Heart left ventricle (tissue), 16 donors: ENCODE measurements at places on chromosomes 1 and 21.

DNA sequence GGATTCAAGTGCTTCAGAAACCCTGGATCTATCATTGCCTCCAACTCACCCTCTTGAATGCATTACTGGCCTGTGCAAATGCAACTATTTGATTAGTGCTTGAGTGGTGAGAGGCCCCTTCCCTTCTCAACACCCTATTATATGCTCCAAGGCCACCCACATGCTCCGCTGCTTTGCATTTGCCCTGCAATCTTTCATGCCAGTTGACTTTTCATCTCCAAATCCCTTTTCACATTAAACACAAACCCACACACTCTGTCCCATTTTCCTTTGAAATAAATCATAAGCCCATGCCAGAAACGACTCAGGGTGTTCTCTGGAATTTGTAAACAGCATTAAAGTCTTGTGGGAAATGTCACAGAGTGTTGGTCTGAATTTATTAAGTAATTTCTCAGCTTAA is 78.9 kb upstream of the CTTNBP2NL start:
- DNase-seq = no peak

DNA sequence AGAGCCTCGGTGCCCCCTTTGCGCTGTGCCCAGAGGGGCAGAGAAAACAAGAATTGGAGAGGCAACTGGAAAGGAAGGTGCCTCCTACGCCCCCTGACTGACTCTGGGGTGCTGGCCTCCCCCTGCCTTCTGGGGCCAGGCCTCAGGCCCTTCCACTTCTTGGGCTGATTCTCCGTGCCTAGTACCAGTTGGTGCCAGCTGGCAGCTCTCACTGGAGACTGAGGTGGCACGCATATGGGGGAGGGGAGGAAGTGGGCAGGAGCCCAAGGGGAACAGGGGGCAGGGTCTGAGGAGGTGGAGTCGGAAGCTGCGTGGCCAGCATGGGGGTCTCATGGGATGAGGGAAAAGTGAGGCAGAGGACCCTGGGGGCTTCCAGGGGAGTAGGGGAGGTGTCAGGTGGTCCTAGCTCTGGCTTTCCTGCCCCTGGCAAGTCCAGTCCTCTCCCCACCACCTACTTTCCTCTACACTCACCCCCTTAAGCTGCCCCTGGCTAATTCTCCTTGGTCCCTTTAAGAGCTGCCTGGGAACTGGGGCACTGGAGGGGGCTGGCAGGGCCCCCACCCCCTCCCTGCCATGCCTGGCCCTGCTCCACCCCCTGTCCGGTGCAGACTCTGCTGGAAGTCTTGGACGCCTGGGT is 6.5 kb upstream of the SEMA4A start:
- DNase-seq = no peak

DNA sequence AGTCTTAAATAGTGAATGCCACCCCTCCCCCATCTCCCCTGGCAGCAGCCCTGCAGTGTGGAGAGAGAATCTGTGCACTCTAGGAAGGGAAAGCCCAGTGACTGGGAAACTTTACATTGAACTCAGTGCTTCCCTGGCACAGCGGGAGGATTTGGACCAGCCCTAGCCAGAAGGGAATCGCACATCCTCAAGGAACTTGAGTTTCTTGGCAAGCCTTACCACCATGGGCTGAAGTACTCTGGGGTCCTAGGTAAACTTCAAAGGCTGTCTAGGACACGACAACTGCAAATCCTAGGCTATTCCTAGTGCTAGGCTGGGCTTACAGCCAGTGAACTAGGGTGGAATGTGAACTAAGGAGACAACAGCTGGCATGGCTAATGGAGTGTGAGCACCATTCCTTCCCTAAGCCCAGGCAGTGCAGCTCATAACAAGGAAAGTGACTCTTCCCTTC is 88.3 kb downstream of the COL24A1 start:
- no peak for DNase-seq

DNA sequence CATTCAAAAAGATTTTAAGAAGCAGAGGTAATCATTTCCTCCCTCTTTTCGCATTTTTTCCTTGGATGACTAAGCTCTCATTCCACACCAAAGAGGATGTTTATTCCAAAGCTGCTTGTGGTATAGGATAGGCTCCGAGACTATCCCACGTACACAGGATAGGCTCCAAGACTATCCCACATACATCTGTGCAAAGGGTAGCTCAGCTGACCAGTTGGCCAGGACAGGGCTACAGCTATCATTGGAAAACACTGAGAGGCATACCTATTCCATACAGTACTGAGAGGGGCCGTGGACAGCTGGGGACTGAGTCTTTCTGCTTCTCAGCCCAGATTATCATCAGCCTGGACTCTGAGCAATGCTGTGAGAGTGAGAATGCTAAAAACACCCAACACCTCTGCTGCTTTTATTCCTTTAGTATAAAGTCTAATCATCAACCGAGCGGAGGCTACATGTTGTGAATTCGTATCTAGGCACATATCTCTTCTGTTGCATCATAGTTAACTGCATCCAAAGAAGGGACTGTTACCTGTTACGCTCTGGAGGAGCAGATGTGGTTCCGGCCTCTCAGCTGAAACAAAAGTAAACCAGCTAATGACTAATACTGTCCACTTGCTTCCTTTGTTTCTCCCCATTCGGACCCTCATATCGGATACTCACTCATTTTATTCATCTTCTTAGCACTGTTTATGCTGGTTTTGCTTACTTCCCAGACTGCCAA is 141.0 kb downstream of the TNFSF18 start:
- no peak for DNase-seq

DNA sequence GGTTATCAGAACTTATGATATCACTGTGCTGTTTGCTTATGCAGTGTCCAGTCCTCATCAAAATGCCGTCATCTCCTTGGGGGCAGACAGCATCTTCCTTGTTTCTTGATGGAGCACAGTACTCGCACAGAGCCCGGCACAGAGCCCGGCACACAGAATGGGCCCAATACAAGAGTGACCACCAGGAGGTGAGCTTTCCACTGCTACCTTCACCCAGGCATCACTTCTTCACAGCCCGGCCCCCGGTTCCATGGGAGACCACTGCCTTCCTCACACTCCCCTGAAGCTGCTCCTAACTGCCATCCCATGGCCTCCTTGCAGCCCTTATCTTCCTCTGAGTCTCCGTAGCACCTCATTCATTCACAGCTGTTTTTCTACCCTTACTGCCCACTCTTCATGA is 94.0 kb downstream of the TNR start:
- no peak for DNase-seq

GRCh38 chr1:177274687-177275211 is 104.0 kb downstream of the BRINP2 start:
- DNase-seq = peak; percentile 50

GRCh38 chr1:201597551-201598230 is 58.8 kb downstream of the NAV1 start:
- DNase-seq = peak; percentile 62

GRCh38 chr1:114609026-114609425 is 27.6 kb upstream of the BCAS2 start:
- DNase-seq = no peak

- DNase-seq = no peak
These were observed 2.1 kb upstream of the PER3 start for GRCh38 chr1:7781923-7782495.

GRCh38 chr1:159940006-159940620 is 5.3 kb downstream of the IGSF9 start:
- no peak for DNase-seq
